ENCODE measurements at places on chromosomes 4 and X.

DNA sequence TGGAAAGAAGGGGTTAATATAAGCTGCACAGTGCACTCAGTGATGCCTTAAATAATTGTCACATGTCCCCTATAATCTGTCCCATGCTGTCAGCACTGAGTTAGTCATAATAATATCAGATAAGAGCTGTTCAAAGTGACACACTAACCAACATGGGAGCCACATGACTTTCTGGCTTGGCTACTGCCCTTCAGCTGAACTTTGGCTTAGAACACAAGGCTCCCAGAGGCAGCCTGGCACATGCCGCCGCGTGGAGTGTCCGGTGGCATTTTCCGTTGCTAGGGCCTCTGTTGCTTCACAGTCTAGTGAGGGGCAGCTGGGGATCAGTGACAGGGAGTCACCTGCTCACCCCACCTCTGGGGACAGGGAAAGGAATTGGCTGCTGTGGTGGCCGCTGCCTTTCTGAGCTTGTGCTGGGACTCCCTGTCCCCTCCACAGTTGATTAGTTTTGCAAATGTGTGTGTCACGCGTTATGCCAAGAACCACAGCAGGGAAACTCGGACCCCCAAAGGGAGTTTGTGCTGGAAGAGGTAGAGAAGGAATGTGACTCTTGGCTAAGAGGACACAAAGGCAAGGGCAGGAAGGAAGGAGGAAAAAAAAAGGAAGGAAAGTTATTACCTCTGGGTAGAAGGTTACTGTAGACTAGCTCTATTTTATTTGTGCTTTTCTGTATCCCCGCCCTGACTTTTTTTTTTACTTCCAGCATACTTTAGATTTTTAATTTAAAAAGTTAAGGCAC is 41.1 kb upstream of the PPARGC1A start:
- no peak for DNase-seq

DNA sequence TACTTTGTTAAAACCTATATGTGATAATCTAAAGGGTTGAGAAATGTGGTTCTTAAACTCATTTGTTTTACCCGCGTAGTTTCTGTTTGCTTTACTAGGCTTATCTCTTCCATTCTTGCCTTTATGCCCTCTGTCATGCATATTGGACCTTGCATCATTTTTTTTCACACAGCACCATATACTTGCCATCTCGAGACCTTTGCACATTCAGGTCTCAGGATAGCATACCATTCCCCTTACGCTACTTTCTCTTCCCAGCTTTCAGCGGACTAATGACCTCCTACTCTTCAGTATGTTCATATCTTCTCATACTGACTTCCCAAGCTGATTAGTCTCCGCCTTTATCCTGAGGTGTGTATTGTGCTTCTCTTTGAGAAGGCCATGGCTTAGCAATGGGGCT is 40.5 kb downstream of the USP38 start:
- no peak for DNase-seq

GRCh38 chrX:2723286-2723879 is 28.5 kb upstream of the XG start:
- no peak for DNase-seq

- DNase-seq: no peak
These were observed 159.1 kb upstream of the DGKK start for GRCh38 chrX:50629774-50630173.

DNA sequence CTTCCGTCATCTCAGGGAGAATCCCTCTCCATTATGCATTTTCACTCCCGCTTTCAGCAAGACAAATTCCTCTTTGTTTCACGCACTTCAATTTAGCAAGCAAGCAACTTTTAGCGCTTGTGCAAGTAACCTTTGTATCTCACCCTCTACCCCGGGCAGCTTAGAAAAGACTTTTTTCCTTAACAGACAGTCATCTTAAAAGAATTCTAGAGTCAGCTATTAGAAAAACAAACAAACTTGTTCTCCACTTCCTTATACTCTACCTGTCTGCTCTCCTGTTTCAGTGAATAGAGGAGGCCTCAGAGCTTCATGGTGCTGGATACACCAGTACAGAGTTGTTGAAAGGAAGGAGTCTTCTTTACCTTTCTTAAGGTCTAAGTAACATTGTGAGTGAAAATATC is 12.1 kb downstream of the TIGD2 start:
- no peak for DNase-seq

DNA sequence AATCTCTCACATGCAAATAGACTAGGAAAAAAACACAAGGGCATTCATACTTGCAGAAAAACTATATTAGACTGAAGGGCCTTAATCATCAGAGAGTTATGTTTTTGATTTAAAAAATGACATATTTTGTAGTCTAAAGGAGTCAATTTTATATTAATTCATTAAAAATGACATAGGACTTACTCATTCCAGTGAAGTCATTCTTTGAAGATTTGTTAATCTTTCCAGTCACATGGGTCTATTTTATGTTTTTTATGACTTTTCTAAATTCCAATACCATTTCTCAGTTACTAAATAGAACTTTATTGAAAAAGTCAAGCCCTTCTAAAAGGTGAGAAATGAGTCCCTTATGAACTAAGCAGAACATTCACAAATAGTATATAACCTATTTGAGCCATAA is 743.8 kb upstream of the INTU start:
- DNase-seq: no peak

GRCh38 chr4:100981447-100982204 is 365.7 kb downstream of the PPP3CA start:
- DNase-seq: no peak

DNA sequence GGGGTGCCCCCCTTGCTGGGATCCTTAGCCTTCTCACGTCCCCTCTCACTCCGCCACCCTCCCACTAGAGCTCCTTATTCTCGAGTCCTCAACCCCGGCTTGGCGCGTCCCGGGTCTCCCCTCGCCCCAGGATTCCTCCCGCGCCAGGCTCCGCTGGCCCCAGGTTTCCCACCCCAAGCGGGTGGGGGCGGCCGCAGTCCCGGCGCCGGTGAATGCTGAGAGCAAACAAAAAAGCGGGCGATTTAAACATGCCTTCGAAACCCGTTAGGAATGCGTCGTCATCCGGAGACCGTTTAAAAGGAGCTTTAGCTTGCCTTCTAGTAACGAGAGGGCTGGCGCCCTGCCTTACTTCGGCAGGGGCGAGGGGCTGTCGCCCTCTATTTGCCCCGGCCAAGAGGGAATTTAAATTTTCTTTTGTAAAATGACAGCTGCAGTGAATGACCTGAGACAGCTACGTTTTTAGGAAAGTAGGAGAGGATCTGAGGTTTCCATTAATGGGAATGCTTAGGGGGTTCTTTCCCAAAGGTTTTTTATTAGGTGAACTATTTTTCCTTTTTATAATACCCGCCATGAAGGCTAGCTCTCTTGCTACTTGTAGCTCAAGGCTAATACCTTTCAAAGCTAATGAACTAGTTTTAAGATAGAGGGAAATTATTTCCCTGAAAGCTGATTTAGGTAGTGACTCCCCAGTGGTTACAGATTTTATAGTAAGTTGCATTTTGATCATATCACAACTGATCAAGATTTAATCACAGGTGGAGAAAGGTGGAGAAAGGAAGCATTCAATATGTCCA is 3.1 kb downstream of the JADE1 start:
- no peak for DNase-seq

DNA sequence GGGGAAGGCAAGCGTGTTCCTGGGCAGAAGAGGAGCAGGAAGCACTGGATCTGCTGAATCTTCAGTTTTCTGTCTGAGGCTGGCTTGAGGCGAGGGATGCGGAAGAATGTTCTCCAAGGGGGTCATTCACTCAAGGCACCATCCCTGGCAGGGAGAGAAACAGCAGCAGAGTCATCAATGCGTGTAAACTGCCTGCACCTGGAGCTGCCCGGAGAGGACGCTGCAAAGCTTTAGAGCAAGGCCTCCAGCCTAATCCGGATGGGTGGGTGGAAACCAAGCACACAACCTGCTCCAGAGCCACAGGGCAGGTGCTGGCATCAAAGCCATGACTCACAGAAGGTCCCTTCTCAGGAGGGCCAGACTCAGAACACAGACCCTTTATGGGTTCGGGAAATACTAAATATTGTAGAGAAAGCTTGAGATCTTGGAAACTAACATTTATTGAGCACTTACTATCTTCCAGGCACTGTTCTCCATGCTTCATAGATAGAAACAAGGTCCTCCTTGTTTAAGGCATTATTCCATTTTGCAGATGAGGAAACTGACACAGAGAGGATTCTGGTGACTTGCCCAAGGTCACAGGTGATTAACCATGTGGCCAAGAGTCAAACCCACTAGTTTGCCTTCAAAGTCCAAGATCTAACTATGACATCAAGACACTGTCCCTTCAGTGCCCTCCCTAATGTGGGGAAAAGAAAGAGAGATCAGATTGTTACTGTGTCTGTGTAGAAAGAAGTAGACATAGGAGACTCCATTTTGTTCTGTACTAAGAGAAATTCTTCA is 7.7 kb downstream of the PROM1 start:
- DNase-seq: no peak

GRCh38 chrX:13341491-13342101 is 21.7 kb upstream of the ATXN3L start:
- no peak for DNase-seq

DNA sequence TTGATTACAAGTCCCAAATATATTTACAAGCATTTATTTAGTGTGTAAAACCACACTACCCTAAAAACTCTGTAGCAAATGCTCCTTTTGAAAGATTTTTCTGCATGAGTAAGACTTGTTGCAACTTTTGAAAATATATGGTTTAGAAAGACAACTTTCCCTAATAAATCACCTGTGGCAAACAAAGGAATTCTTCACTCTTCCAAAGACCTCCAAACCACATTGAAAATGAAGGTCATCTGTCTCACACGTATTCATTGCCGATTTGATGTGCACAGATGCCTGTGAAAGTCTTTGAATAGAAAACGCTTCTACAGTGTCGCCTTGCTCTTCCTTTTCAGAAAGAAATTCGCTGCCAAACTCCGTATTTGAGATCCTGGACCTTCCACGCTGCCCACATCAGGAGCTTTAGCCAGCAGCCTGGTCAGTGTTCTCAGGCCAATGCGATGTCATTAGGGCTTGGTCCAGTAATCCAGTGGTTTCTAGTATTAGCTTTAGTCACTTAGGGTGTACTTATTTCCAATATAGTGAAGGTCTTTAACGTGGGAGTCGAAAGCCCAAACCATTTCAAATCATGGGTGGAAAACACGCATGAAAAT is 22.2 kb downstream of the SPINK2 start:
- no peak for DNase-seq

GRCh38 chr4:153780876-153781275 is 8.0 kb downstream of the SFRP2 start:
- no peak for DNase-seq

- no peak for DNase-seq
These were observed 144.9 kb downstream of the POLA1 start for GRCh38 chrX:24838629-24839028.

GRCh38 chrX:20729416-20729815 is 462.7 kb upstream of the RPS6KA3 start:
- DNase-seq: no peak

- DNase-seq: no peak
These were observed at the start of gene TASL for GRCh38 chrX:30577362-30577991. Gene TASL (minus strand): TSS chrX:30577766. CDS start chrX:30560355, 17,411 bp downstream.

- DNase-seq: no peak
These were observed 374.2 kb downstream of the SH2D1A start for GRCh38 chrX:124720532-124720931.

DNA sequence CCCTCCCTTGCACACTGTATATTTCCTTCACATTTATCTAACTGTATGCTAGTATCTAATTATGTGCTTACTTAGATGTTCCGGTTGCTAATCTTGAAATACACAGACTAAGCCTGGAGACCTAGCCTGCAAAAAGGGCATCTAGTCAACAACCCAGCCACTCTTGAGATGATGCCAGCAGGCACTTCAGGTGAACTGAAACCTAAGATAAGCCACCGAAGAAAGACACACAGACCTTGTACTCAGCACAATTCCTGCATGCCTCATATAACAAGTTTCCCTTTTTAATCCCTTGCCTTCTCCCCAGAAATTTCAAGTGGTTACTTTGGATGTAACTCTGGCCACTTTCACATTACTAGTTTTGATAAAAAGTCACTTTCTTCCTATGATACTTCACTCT is 2506.6 kb downstream of the ARAP2 start:
- no peak for DNase-seq

DNA sequence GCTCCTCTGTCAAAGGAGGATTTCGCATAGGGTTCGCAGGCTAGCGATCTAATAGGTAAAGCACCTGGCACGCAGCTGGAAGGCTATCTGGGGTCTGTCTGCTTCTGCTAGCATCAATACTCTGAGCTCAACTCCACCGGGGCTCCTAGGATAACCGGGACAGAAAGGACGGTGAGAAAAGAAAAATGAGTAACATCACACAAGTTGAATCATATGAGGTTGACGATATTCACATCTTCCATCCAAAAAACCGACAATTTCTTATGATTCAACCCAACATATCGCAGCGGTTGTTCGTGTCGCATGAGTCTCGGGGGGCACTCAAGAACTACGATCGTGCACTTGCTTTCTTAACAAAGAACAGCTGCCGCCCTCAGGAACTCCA is 1.8 kb downstream of the PROM1 start:
- no peak for DNase-seq

DNA sequence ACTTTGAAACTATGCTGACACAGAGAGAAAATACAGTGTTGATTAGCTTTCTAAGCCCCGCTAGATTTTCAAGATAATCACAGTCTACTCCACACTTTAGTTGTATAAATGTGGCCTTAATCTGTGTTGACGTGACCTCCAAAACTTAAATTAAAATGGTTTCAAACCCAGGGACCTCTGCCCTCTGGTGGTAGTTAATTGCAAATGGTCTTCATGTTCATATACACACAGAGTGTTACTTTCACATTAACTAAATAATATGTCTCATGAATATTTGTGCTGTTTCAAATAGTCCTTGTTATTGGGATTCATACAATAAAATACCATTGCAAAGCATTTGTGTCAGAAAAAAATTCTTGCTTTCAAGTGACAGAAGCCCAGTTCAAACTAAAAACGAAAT is 64.3 kb downstream of the TASL start:
- no peak for DNase-seq

GRCh38 chr4:81631958-81632441 is 160.3 kb upstream of the RASGEF1B start:
- no peak for DNase-seq

DNA sequence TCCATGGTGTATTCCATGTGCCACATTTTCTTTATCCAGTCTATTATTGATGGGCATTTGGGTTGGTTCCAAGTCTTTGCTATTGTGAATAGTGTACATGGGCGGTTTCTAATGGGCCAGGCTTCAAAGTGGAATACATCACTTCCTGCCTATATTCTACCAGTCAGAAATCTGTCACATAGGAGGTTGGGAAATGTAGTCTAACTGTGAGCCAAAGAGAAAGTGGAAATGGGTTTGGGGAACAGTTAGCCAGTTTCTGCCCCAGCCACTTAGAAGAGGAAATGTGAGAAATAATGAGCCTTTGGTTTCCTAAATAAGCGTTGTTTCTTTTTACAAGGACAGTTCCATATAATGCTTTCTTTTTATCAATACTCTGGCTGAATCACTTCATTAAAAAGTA is 85.1 kb upstream of the AP1S2 start:
- DNase-seq: no peak
